ENCODE measurements at places on chromosomes 3 and 15.

GRCh38 chr3:16510620-16511319, 2.7 kb downstream of the RFTN1 start:
- peaks cover 9% of the 10 kb centered on the region for H3K36me3 ChIP-seq
- peak overlapping the region; percentile 78 for H3K27ac ChIP-seq
- no peak for DNase-seq
- H3K4me1 ChIP-seq = peaks cover 70% of the 10 kb centered on the region

GRCh38 chr3:23276913-23277658, 74.0 kb downstream of the UBE2E2 start:
- H3K36me3 ChIP-seq = no peaks in the 10 kb centered on the region
- H3K27me3 ChIP-seq = no peaks in the 10 kb centered on the region
- no peak for DNase-seq
- no peaks in the 10 kb centered on the region for H3K4me1 ChIP-seq
- no peak overlapping the region for H3K4me3 ChIP-seq
- no peak overlapping the region for H3K27ac ChIP-seq

DNA sequence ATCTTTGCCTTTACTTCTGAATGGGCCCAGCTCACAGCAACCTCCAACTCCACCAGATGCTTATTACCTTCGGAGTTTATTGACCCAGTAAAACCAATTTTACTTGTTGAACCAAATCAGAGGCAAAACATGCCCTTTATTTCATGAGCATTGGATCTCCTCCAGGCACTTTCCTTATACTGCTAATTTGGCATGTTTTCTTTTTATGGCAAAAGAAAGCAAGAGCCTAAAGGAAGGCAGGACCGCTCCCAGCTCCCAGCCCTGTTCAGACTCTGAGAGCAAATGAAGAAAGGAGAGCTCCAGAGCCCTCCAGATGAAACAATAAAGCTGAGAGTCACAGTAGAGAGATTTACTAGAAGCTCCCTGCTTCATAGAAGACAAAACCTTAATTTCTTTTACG, 81.5 kb upstream of the NR2E3 start:
- DNase-seq = no peak
- H3K27me3 ChIP-seq = no peaks in the 10 kb centered on the region
- H3K36me3 ChIP-seq = no peaks in the 10 kb centered on the region
- H3K4me3 ChIP-seq = no peak overlapping the region
- H3K27ac ChIP-seq = no peak overlapping the region
- no peaks in the 10 kb centered on the region for H3K4me1 ChIP-seq

DNA sequence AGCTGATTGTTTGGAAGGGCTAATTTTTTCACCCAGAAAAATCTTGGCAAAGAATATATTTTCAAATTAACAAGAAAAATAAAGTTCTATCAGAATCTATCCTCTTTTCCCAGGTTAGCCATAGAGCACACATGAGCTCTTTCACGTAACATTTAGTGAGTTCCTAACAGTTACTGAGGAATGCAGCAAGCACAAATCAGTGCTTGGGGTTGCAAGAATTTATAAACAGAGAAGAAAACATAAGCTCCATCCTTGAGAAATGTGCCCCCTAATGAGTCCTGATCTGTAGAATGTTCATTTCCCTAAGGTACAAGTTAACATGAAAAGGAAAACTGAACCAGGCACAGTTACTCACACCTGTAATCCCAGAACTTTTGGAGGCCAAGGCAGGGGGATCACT, 13.9 kb downstream of the EOGT start:
- H3K4me1 ChIP-seq = no peaks in the 10 kb centered on the region
- no peak for DNase-seq
- no peak overlapping the region for H3K4me3 ChIP-seq
- H3K27me3 ChIP-seq = no peaks in the 10 kb centered on the region

DNA sequence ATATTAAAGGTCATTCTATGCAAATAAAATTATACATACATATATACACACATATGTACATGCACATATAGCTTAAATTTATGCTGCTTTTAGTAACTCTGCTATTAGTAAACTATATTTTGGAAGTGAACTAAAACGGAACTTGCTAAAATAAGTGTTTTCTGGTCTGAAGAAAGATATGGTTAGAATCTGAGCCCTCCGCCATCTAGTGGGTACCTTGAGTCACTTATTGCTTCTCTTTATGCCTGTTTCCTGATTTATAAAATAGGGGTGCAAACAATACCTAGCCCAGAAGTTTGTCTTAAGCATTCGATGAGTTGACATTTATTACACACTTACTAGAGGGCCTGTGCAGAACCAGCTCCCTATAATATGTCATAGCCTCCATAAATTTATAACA, 255.7 kb downstream of the CNTN6 start:
- H3K4me1 ChIP-seq = no peaks in the 10 kb centered on the region
- no peaks in the 10 kb centered on the region for H3K36me3 ChIP-seq
- DNase-seq = no peak
- H3K27me3 ChIP-seq = no peaks in the 10 kb centered on the region
- no peak overlapping the region for H3K27ac ChIP-seq

- H3K27ac ChIP-seq = no peak overlapping the region
- no peaks in the 10 kb centered on the region for H3K4me1 ChIP-seq
- DNase-seq = no peak
- no peaks in the 10 kb centered on the region for H3K27me3 ChIP-seq
- no peak overlapping the region for H3K4me3 ChIP-seq
Observed at GRCh38 chr3:158483701-158484235, 87.2 kb upstream of the MLF1 start.

DNA sequence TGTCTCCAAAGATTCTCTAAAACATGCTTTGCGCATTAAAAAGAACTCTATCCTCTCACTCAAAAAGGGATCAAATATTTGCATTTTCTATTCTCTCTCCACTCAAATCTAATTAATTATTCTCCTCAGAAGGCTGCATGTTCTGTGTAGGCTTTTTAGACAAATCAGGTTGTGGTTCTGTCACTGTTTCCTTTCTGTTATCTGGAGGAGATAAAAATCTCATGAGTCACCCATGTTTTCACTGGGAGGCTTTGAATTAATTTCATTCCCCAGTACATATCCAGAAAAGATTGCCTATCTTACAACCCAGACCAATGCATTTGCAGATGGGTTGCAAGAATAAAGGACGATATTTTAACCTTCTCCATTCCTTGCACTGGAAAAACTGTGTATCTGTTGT, 446.5 kb downstream of the GRM7 start:
- H3K27ac ChIP-seq = peak overlapping the region; percentile 61
- no peaks in the 10 kb centered on the region for H3K36me3 ChIP-seq
- H3K4me3 ChIP-seq = peak overlapping the region; percentile 56
- H3K4me1 ChIP-seq = peaks cover 46% of the 10 kb centered on the region

DNA sequence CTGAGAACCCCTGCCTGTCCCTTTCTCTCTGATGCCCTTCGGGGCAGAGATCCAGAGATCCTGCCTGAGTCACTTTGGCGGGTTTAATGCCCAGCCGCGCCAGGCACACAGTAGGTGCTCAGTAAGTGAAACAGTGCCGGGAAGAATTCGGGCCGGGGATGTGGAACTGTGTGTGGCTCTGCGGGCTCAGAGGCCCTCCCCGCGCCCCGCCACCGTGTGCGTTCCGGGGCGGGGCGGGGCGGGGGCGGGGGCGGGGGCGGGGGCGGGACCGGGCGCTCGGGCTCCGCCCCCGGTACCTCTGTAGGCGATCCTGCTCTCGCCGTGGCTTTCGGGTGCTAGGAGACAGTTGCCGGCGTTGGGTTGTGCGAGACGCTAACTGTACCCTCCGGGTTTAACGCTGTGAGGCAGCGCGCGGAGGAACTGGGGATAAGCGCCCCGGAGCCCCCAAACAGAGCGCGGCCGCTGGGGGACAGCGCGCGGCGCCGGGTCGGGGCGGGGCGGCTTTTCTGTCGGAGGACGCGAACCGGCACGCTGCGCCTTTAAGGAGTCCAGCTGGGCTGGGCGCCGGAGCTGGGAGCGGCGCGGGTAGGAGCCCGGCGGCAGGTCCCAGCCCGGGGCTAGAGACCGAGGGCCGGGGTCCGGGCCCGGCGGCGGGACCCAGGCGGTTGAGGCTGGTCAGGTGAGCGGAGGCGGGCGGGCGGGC, at the start of gene ABHD6:
TSS of gene ABHD6 (plus strand) at position 555 of the 703 bp plus-strand sequence. CDS start 18,795 bp downstream, outside the sequence.
- H3K27ac ChIP-seq = peak within 1 kb of the TSS; percentile 69
- H3K36me3 ChIP-seq = no peaks in the 10 kb centered on the region
- peak; percentile 82 for DNase-seq
- no peaks in the 10 kb centered on the region for H3K4me1 ChIP-seq
- H3K27me3 ChIP-seq = peaks cover 3% of the 10 kb centered on the region

- no peaks in the 10 kb centered on the region for H3K36me3 ChIP-seq
- H3K27me3 ChIP-seq = no peaks in the 10 kb centered on the region
- H3K4me1 ChIP-seq = peaks cover 48% of the 10 kb centered on the region
- H3K4me3 ChIP-seq = peak overlapping the region; percentile 2
Observed at GRCh38 chr15:85578941-85579701, 198.7 kb downstream of the AKAP13 start.

DNA sequence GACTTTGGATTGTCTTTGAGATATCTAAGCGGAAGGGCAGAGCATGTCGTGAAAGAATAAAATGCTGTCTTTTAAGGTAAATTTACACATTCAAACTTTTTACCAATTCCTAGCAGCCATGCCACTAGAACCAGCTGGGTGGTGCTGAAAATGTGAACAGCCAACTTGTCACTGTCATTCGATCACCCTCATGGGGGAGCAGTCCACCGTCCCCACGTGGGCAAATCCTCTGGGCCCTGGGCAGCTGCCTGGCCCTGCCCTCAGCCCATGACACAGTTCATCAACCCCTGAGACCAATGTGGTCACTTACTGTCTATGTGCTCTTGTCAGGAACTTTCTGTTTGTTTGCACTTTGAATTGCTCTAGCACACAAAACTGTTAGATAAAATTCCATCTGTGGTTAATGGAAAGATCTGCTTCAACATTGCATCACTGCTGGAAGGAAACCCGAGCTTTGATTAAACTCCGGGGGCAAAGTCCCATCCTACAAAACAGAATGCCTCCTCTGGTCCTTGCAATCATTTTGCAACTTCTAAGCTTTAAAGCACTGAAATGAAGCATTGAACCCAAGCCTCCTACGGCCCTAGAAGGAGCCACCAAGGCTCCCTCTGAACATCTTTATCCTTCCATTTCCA, 50.1 kb downstream of the PCSK6 start:
- peaks cover 6% of the 10 kb centered on the region for H3K27me3 ChIP-seq
- no peaks in the 10 kb centered on the region for H3K36me3 ChIP-seq
- H3K27ac ChIP-seq = no peak overlapping the region

- no peak overlapping the region for H3K4me3 ChIP-seq
- H3K36me3 ChIP-seq = no peaks in the 10 kb centered on the region
- no peak for DNase-seq
- no peaks in the 10 kb centered on the region for H3K27me3 ChIP-seq
- no peaks in the 10 kb centered on the region for H3K4me1 ChIP-seq
Observed at GRCh38 chr3:69602112-69602511, 137.2 kb upstream of the MITF start.

DNA sequence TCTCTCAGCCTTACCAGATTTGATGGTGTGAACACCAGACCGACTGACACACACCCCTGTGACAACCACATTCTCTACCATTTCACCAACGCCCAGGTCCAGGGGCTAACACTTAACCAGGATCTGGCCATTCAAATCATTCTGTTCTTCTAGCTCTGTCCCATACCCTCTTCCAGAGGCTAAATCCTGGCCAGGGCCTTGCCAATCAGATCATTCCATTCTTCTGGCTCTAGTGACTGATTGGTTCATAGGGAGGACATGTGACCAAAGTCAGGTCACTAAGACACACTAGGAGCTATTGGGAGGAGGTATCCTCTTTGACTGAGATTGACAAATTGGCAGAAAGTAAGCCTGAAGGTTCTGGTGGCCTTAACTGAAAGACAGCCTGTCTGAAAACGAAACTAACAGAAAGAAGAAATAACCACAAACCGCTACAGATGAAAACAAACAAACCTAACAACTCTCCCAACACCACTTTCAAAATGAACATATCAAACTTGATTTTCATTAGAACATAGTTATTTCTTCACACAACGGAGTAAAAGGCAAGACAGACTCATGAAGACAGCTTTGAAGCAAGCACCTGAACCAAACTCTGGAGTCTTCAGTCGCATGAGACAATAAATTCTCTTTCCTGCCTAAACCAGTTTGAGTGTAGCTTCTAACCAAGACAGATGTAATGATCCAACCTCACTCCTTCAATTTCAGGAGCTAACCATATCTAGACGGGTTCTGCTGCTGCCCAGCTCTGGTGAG, 68.5 kb downstream of the TRANK1 start:
- no peaks in the 10 kb centered on the region for H3K27me3 ChIP-seq
- peak; percentile 34 for DNase-seq
- H3K36me3 ChIP-seq = no peaks in the 10 kb centered on the region
- H3K4me3 ChIP-seq = peak overlapping the region; percentile 44
- H3K4me1 ChIP-seq = peaks cover 14% of the 10 kb centered on the region
- peak overlapping the region; percentile 89 for H3K27ac ChIP-seq

- no peaks in the 10 kb centered on the region for H3K27me3 ChIP-seq
- no peak overlapping the region for H3K4me3 ChIP-seq
- H3K36me3 ChIP-seq = no peaks in the 10 kb centered on the region
- DNase-seq = no peak
- H3K4me1 ChIP-seq = no peaks in the 10 kb centered on the region
- no peak overlapping the region for H3K27ac ChIP-seq
Observed at GRCh38 chr3:141288336-141288990, 56.8 kb downstream of the PXYLP1 start.

GRCh38 chr3:143119974-143120715, 574 bp downstream of the CHST2 start:
- peak overlapping the region; percentile 71 for H3K4me3 ChIP-seq
- H3K27me3 ChIP-seq = no peaks in the 10 kb centered on the region
- peak; percentile 33 for DNase-seq
- peaks cover 45% of the 10 kb centered on the region for H3K4me1 ChIP-seq
- no peak overlapping the region for H3K27ac ChIP-seq
- no peaks in the 10 kb centered on the region for H3K36me3 ChIP-seq

DNA sequence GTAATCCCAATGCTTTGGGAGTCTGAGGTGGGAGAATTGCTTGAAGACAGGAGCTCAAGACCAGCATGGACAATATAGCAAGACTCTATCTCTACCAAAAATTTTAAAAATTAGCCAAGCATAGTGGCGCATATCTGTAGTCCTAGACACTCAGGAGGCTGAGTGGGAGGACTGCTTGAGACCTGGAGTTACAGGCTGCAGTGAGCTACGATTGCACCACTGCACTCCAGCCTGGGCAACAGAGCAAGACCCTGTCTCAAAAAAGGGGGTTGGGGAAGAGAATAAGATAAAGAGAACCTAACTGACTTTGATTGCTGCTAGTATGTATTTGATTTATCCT, 755 bp downstream of the CD200R1 start:
- DNase-seq = no peak
- no peak overlapping the region for H3K27ac ChIP-seq
- no peaks in the 10 kb centered on the region for H3K36me3 ChIP-seq
- no peaks in the 10 kb centered on the region for H3K27me3 ChIP-seq

DNA sequence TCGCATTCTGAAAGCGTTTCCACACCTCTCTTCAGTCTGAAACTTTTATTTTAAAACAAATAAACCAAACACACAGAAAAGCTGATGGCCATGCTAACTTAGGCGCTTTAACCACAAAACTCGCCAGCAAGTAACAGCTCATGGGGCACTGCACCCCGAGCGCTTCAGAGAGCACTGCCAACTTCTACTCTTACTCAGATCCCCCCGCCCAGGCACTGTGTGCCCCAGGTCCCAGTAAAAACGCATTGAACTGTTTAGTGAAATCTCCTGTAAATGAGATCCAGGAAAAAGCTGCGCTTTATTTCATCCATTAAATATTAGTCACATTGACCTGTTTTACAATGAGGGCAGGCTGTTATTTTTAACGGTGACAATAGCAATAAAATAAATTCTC, 99.7 kb downstream of the LRIG1 start:
- DNase-seq = no peak
- H3K4me1 ChIP-seq = no peaks in the 10 kb centered on the region
- H3K4me3 ChIP-seq = no peak overlapping the region
- peaks cover 3% of the 10 kb centered on the region for H3K36me3 ChIP-seq
